ENCODE measurements at places on chromosomes 3 and 15.

DNA sequence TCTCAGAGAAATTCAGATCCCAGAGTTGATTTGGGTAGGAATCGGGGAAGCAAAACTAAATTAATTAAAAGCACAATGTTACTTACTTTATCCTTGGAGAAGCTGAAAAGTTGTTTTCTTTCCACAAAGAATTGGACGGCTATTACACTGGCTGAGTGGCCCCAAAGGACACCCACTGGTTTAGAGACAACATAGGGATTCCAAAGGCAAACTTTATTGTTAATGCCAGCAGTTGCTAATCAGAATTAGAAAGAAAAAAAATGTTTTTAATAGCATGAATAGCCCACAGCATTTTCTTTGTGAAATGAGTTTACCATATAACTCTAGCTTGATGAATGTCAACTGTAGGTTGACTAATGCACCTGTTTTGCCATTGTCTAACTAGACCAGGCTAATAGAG, 51.7 kb downstream of the WDR49 start:
- no peak for DNase-seq

GRCh38 chr15:99619712-99620111, 53.9 kb downstream of the MEF2A start:
- no peak for DNase-seq

DNA sequence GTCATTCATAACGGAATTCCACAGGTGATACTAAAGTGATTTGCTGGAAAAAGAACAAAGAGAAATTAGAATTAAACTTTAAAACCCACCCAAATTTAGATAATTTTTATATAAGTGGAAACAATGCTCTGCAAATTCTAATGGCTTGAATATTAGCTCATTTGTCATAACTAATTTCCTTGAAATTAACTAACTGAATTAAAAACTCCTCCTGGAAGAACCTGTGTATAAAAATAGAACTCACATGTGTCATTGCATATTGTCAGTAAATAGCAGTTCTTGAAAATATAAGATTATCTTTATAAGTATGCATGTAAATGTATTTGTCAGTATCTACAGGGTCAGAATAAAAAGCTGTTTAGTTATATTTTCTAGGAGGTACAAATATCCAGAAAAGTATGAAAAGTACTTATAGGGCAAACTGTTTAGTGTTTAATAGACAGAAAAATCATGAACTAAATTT, 16.3 kb downstream of the ZIC1 start:
- no peak for DNase-seq

DNA sequence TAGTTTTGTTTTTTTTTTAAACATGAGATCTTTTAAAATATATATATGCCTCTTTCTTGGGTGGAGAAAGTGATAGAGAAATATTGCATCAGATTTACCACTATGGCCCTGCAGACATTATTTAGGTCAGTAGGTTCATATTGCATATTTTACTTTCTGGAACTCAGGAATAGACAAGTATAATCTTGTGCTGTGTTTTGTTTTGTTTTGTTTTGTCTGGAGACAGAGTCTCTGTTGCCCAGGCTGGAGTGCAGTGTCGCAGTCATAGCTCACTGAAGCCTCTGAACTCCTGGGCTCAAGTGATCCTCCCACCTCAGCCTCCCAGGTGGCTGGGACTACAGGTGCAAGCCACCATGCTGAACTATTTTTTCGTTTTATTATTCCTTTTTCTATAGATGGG, 21.5 kb upstream of the DUT start:
- DNase-seq, result no peak

GRCh38 chr3:115475178-115476041, 147.9 kb upstream of the GAP43 start:
- DNase-seq, result no peak

DNA sequence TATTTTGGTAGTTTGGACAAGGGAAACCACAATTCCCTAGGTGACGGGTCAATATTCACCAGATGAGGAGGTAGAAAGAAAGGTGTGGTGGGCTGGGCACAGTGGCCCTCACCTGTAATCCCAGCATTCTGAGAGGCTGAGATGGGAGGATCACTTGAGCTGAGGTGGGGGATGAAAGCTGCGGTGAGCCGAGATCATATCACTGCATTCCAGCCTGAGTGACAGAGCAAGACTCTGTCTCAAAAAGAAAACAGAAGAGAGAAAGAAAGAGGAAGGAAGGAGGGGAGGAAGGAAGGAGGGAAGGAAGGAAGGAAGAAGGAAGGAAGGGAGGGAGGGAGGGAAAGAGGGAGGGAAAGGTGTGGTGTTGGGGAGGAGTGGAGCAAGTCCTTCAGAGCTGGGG, 56.1 kb upstream of the RNF7 start:
- no peak for DNase-seq

GRCh38 chr15:96327155-96327741, 3.3 kb upstream of the NR2F2 start:
- no peak for DNase-seq

DNA sequence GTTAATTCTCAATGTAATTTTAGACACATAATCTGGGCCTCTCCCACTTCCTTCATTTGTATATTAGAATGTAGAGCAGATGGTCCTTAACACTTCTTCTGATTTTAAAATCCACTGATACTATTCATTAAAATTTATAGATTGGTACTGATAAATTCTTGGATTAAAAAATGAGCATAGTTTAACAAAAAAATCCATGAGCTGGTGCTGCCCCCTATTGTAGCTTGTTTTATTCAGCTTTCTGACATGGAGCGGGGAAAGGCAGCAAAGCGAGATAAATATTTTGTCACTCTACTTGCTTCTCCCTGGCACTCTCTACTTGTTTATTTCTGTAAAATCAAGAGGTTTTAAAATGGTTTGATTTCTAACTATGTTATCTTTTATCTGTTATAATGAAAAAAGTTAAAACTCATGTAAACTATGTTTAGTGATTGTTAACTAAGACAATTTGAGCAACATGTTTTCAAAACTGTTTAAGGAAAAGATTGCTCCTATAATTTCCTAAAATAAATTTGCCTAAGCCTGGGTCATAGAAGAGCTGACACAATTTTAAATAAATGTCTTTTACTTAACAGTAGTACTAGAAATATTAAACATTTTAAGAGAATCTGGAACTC, 26.5 kb upstream of the PLOD2 start:
- DNase-seq, result no peak

DNA sequence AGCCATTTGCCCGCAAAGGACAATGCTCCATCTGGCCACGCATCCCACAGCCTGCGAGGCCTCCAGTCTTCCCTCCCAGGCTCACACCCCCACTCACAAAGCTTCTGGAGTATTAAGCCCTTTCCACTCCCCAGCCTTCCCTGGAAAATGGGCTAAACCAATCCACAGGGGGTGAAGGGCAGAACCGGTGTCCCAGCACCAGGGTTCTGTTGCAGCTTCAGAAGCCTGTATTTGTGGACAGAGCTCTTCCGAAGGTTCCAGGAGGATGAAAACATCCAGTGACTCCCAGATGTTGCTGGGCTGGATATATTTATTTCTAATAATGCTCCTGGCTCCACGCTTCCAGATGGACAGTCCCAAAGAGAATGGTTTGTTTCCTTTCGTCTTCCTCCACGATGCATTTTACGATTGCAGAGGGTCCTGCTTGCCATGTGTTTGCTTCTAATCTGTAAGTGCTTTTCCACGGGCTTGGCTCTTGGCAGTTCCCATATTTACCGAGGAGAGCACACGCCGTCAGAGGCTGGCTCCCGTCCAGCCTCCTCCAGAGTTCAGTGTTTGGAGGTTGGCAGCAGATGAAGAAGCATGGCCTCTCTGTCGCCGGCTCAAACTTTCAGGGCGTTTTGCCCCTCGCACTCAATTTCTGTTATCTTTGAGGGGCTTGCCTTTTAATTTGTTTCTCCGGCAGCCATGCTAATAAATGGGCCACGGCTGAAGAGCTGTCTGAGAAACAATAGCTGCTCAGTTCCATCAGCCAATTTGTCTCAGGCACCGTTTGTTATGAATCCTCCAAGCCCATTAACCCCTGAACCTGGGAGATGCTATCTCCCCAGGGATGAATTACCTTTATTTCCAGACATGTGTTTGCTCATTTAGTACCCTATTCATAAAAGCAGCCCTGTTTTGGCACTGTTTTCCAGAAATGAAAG, 367.9 kb upstream of the PROK2 start:
- DNase-seq, result no peak

DNA sequence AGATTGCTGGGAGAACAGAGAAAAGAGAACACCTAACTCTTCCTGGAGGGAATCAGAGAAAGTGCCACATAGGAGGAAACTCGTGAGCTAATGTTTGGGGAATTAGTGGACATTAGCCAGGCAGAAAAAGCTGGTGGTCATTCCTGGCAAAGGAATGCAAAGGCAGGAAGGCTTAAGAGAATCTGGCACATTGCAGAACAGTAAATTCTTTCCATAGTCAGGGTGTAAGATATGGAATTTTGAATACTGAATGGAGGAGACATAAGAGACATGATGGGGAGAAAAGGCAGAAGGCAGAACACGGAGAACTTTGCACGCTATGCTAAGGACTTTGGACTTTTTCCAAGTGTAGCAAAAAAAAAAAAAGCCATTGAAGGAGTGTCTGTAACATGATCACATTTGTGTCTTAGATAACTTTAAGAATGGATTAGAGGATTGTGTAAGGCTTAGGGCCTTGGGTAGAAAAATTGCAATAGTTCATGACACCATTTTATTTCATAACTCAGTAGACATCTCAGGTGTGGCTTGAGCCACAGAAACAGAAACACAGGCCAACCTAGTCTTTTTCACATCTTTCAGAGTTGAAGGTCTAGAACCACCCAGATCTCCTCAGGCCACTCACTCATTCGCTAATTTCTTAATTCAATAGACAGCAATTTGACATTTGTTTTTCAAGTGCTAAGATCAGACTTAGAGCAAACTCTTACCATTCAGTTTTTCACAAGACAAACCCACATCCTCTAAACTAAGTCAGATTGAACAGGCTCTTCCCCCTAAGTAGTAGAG, 31.2 kb upstream of the CCDC80 start:
- peak; percentile 39 for DNase-seq

DNA sequence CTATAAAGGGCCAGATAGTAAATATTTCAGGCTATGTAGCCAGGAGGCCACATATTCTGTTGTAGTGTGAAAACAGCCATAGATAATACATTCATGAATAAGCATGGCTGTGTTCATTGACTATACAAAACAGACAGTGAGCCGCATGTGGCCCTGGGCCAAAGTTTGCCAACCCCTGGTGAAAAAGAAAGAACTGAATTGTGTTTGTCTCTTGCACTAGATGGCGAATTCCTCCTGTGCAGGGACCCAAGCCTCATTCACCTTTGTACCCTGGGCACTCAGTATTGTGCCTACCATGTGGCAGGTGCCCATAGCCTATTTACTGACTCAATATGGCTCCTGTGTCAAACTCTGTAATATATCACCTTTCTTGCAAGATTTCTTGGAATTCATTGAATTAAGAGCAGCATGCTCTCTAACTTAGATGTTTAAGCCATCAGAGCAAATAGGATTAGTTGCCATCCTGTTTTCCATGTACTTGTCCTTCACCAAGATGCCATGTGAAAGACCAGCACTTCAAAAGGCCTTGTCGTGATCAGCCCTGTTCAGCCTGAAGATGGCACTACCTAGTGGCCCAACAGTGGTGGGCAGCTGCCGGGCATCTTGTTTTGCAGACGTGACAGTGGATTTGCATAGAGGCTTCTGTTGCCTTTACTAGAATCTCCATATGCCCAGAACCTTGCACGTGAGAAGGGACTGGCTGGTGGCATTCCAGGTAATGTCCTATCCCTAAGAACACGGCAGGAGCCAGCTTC, 50.9 kb upstream of the CMTM7 start:
- DNase-seq, result no peak

DNA sequence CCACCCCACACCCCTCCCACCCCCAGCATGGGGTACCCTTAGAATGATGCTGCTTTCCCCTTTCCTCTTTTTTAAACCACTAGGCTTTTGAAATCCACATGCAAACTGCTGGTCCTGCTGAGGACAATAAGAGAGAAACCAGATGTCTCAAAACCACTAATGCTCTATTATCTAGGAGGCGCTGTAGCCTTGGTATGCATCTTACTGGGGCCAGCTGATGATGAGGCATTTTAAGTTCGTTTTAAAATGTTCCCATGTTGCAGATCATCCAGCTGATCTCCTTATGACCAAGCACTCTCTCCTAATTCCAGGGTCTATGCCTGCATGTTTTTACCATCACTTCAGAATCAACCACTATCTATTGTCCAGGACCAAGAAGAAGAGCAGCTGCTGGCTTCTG, 1.3 kb downstream of the NME9 start:
- no peak for DNase-seq

Measured in T-helper 2 cell (primary cell).